ENCODE measurements at places on chromosomes 5 and 9. TPM values are rescaled to one million over a fixed set of nuclear protein-coding genes. Genes with fewer than 3 reads are reported as not detected.
A peak's percentile ranks its signal among the peaks of the same experiment; 100 is the strongest.

The IL33 gene
- not detected for total RNA-seq

The PCDHB9 gene
- 3.6 TPM for total RNA-seq

The GOLM1 gene
- total RNA-seq = 121 TPM

The ASPN gene
- total RNA-seq = not detected

The KCNV2 gene
- total RNA-seq = not detected

The DMRT3 gene
- not detected for total RNA-seq

The C1QTNF3 gene
- 0.95 TPM for total RNA-seq

The IFNA2 gene
- not detected for total RNA-seq

The PDGFRB gene
- total RNA-seq = 96.6 TPM

The CEL gene
- 3.4 TPM for total RNA-seq

The POLR3G gene
- 7.8 TPM for total RNA-seq

The PCDHGC5 gene
- 10.9 TPM for total RNA-seq

The FOXD4L6 gene
- total RNA-seq = 0.18 TPM

DNA sequence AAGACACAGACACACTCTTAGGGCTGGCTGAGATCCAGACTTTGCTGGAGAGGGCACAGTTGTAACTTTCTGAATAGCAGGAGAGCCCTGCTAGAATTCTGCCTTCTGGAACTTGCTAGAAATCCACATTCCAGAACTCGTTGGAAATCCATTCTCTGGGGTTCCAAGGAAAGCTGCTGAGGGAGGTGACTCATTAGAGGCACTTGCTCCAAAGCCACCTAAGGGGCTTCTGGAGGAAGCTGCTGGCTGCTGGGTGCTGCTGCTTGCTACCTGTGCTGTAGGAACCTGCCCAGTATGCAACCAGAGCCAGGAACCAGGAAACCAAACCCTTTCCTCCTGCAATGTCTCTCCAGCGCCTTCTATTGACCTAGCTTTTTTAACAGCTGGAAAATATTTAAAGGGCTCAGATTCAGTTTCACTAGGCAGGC is 4.1 kb upstream of the TLE4 start:
- DNase-seq = no peak

DNA sequence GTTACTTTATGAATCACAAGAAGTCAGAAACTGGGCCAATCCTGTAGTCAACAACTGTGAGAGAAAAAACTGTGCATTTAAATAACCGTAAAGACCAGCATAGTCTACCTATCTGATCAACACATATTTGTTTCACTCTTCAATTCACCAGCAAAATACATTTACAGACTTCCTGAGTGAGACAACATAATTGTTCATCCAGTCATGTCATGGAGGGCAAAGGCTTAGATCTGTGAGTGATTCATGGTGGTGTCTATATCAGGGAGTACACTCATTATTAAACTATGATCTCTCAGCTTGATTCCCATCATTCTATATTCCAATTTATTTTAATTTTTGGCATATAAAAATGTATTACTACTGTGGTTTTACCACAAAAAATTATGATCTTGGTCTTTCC is 694.6 kb downstream of the DNAH5 start:
- DNase-seq = peak; percentile 71

DNA sequence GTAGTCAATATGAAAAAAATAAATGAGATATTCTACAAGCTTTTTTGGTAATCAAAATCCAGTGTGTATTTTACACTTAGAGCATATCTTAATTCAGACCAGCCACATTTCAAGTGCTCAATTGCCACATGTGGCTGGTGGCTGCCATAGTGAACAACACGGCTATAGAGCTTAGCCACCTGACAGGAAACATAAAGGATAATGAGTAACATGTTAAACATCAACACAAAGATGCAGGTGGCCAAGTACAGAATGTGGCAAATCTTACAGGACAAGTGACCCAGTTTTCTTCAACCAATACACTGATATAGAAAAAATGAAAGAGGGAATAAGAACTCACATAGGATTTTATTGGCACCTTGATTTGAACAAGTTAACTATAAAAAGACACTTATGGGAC is 61.4 kb downstream of the KIF24 start:
- no peak for DNase-seq

- DNase-seq = no peak
Observed at GRCh38 chr5:119293516-119293829, 62.3 kb upstream of the TNFAIP8 start.

DNA sequence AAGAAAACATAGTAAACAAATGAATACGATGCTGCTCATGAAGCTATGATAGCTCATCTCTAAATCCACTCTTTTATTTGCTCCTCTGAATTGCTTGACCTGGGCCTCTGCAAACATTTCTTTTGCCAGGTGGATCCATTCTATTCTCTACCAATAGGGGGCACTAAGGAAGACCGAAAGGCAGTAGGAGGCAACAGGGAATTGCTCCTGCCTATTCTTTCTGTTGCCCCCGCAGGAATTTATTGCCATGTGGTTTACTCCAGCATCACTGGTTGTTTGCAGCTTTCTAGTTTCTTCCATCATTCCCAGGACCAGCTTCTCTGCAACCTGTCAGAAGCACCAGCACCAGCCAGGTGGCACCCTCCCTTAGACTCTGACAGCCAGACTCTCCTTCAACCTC is 5.3 kb downstream of the GAPT start:
- DNase-seq = no peak

GRCh38 chr5:115136294-115136693 is 33.4 kb downstream of the TRIM36 start:
- no peak for DNase-seq

- DNase-seq = no peak
Observed at GRCh38 chr5:124671193-124671592, 75.2 kb downstream of the ZNF608 start.

- DNase-seq = no peak
Observed at GRCh38 chr5:76292620-76293322, 110.3 kb upstream of the IQGAP2 start.

GRCh38 chr5:169988947-169989346 is 8.7 kb upstream of the INSYN2B start:
- DNase-seq = no peak

DNA sequence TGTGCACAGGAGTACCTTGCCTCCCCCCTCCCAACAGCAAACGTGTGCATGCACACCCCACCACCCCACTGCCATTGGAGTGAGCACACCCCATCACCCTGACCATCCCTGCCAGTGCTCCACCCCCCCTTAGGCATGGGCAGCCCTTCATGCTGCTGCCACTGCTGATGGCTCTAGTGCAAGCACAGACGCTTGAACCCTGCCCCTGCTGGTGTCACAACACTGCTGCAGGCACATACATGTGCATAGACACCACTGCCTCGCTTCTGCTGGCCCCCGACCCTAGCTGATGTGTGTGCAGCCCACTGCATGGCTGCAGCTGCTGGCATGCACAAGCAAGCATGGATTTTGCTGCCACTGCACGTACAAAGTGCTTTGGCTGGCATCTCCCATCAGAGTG is 16.0 kb upstream of the RGS7BP start:
- DNase-seq = no peak

DNA sequence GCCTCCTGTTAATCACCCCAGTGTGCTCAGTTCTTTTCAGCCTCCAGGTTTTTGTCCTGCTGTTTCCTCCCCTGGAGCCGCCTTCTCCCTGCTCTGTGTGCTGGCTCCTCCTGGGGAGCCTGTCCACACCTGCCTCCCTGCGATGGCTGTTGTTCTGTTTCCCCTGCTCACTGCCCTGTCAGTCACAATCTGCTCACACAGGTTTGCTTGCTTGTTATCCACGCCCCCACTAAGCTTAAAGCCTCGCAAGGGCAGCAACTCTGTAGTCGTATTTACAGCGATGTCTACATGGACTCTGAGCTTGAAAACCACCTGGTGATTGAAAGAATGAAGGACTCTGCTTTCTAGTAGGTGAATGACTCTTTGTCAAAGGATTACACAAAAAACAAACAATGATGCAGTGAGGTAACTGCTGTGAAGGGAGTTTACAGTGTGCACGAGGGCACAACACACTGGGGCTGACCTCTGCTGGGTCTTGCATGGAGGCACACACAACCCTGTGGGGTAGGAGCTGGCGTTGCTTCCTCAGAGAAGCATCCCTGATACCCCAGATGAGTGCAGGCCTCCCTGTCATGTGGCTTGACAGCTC is 39.6 kb upstream of the TEX48 start:
- DNase-seq = no peak

GRCh38 chr5:149154650-149155049 is 13.4 kb downstream of the ABLIM3 start:
- DNase-seq = no peak

GRCh38 chr9:14365670-14366069 is 51.7 kb upstream of the NFIB start:
- peak; percentile 65 for DNase-seq

GRCh38 chr9:133103183-133103986 is 17.7 kb downstream of the RALGDS start:
- DNase-seq = no peak

DNA sequence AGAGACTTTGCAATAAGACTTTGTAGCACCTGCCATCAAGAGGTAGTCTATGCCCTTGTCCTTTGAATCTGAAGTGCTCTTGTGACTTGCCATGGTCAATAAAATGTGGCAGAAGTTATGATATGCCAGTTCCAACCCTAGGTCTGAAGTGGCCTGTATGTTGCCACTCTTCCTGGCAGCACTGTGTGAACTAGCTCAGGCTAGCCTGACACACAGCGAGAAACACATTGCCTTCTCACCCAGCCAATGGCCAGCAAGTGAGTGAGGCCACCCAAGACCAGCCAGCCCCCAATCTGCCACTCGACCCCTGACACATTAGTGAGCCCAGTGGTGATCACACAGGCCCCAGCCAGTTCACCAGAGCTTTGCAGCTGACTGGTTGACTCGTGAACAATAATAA is 52.7 kb upstream of the OSMR start:
- no peak for DNase-seq

DNA sequence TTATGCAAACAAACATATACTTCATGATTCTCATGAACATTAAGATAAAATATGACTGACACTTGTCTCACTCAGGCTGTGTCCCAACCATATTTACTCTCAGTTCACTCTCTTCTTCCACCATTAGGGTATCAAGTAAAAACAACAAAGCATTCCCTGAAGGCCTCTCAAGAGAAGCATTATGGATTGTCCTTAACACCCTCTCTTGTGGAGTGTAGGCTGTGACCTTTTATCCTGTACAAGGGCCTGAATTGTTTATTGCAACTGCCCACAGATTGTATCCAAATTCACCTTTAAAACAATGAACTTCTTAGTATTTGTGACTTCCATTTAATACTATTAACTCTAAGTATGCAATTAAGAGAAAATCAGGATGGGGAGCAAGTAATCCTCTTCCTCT is 78.1 kb downstream of the RICTOR start:
- DNase-seq = no peak

DNA sequence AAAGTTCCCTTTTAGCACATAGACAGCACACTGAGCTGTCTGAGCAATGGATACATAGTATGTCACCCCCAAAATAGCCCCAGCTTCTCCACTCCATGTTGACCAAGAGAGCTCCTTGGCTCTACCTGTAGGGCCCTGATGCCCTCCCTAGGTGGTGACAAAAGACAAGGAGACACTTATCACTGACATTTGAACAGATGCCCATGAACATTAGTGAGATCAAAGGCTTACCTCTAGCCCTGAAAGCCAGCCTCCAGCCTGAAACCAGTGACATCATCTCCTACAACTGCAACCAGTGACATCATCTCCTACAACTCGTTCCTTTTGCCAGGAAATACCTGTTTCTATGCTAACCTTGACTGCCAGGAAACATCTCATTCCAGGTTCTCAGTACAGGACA is 122.7 kb downstream of the FSTL4 start:
- no peak for DNase-seq

DNA sequence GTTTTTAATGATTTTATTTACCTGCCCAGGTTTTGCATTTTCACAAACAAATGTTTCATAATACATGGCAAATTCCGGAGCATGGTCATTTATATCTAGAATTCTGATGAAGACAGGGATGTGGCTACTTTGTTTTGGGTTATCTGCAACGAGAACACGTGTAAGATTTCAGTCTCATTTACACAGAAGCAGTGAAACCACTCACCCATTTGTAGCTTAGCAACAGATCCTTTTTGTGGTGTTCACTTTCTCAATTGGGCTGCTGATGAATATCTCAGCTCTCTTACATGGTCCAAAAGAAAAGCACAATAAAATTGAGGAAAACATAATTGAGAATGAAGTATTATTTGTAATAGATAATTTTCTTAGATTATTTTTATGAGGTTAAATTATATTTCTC is 148.6 kb downstream of the CDH9 start:
- no peak for DNase-seq

DNA sequence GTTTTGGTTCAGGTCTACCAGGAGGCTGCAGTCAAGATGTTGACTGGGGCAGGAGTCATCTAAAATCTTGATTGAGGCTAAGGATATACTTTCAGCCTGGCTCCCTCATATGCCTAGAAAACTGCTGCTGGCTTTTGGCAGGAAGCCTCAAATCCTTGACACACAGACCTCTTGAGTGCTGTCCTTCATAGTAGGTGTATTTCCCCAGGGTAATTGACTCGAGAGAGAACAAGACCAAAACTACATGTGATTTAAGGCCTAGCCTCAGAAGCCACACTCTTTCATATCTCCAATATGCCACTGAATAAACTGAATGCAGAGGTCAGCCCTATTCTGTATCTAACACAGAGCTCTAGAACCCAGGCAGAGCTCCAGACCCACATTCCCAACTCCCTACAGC is 402.3 kb upstream of the ADAMTS16 start:
- DNase-seq = no peak

DNA sequence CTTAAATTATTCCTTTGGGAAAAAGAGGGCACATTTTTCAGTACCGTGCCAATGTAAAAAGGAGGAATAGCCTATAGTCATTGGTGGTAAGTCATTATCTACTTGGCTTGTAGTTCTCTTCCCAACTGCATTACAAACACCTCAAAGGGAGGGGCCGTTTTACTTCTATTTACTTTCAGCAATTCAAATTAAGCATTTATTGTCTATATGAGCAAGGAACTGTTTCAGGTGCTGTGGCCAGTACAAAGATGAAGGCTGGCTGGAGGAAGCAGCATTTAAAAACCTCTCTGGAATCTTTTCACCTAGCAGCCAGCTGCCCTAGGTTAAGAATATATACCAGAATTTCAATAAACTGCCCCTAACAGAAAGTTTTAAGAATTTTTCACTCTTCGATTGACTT is 48.9 kb downstream of the SEMA6A start:
- no peak for DNase-seq

DNA sequence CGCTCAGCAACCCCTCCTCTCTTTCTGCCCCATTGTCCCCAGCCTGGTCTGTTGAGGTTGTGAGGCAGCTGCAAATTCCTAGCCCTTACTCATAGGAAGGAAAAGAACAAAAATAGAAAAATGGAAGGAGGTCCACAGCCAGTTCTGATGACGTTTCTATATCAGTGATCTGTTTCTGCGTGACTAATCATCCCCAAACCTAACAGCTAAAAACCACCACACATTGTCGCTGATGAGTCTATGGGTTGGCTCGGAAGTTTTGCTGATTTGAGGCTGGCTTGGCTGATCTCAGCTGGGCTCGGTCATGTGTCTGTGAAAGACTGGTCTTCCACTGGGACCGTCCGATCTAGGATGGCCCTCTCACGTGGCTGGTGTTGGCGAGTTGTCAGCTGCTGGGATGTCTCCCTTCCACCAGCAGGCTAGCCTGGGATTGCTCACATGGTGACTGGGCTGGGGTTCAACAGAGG is 200.6 kb upstream of the ZNF618 start:
- DNase-seq = peak; percentile 99

Data from astrocyte (in vitro differentiated cells and primary cell).